Activated T-helper 2 cell treated with anti-CD3 and anti-CD28 coated beads, Interferon-gamma antibody, Interleukin-2, Interleukin-4, amounts not matched to agents 10 μg/mL and 5 μg/mL and 100 μg/mL, durations not matched to agents 14 hours and 24 hours and 36 hours (primary cell): ENCODE measurements at places on chromosomes 7 and 10. TPM values are rescaled to one million over a fixed set of nuclear protein-coding genes. Genes with fewer than 3 reads are reported as not detected.

DNA sequence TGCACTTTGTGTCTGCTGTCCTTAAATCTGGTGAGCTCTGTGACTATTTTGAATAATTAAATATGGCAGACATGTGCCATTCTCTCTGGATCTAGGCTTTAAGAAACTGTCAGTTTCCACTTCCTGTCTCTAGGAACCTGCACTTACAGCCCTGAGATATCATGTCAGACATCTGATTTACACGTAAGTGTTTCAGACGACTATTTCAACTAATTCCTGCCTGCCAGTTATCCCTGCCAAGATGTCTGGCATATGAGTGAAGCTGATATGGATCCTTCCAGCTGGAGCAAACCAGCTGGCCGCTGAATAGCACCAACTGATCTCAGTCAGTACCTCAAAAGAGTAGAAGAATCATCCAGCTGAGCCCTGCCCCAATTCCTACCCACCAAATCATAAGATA lies 362.2 kb upstream of the SMIM30 start:
- no peak for DNase-seq

DNA sequence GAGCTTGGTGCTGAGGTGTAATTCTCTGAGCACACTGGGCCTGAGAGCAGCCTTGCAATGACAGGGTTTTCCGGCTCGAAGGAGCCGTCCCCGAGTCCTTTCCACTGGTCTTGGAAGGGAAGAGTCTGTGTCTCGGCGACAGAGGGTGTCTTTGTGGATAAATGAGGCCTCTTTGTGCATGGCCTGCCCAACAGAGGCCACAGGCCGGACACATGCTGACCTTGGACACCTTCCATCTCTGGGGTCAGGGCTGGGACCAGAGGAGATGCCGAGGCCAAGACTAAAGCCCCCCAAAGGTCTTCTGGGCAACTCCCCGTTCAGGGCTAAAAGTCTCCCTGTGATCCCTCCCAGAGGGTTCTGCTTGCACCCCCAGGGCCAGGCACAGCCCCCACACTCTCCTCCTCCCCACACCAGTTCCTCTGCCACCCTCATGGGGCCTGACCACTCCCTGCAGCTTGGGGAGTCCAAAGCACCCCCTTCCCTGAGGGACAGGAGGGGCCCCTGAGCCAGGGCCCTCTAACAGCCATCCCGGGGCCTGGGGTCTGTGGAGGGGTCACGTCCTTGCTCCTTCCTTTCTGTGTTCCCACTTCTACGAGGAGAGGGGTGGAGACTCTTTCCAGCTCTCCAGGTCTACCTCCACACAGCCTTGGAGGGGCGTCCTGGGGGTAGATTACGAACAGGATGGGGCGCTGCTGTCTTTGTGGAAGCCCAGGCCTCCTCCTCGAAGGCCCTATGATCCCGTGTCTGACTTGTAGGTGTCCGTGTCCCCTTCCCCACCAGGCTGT lies 130.6 kb upstream of the FAM20C start:
- no peak for DNase-seq

DNA sequence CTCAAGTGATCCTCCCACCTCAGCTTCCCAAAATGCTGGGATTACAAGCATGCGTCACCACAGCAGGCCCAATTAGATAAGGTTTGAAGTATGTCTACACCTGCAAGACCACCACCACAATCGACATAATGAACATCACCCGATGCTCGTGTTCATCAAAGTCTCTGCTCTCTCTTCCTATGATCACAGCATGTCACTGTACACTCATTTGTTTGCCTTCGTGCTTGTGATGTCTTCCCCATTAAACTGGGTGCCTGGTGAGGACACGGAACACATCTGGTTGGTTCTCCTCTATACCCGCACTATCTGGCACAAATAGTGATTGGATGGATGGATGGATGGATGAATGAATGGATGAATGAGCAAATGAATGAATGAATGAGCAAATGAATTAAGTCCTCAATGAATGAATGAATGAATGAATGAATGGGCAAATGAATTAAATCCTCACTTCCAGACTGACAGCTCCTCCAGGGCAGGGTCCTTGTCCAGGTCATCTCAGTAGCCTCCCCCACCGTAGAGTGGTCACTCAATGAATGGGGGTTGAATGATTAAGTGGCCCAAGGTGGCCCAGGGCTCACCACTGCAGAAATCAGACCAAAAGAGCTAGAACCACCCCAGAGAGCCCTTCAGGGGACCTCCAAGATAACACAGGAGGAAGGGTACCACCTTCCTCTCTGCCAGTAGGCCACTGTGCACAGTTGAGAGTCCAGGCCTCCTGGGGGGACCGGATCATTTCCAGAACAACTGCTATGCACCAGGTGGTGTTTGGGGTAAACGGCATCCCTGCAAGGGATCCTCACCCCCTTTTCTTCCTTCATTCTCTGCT lies 101.9 kb upstream of the TNRC18 start:
- DNase-seq, result no peak

DNA sequence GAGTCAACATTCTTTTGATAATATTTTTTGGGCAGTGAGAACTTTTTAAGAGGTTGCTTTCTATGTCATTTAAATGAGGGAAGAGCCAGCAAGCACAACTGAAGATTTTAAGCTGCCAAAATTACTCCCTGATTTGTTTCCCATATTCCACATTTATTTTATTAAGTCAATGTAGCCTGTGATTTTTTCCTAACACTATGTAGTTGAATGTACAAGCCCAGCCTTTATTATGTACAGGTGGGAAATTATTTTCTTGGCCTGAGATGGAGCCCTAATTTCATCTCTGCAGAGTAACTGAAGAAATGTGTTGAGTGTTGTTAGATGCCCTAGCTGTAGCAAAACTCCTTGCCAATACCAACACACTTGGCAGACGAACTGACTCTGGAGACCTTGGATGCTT lies 83.1 kb upstream of the MINDY3 start:
- no peak for DNase-seq

DNA sequence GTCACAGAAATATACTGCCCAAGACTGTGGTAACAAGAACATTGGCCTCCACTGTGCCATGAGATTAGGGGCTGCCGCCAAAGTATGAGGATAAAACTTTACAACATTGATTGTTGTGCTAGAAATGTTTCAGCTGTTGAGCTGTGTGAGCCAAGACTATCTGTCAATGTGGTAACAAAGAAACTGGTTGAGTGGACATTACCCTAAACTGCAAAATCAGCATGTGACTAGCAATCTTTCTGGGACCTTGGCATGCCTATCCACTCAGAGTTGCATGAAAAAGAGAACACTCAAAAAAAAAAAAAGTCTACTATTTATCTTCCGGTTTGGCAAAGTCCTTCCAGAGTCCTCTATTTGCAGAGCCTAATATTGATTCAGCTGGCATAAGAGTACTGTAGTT lies 605.6 kb upstream of the CNTNAP2 start:
- no peak for DNase-seq

GRCh38 chr10:90805206-90805605 lies 52.6 kb downstream of the HTR7 start:
- no peak for DNase-seq

DNA sequence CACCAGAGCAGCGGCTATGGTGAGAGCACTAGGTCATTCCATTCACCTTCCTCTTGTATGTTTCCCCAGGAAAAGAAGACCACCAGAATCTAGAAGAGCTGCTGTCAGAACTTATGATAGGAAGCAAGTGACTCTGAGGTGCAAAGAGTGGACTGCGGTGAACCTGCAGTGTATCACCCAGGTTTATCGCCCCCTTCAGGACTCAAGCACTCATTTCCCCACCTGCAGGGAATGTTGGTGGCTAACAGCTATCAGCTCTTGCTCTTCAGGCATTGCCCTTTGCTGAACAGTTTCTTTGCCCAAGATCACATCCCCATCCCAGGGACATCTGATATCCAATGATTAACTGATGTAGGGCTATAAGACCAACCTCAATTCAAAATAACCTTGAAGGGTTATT lies 66.3 kb upstream of the IL6 start:
- DNase-seq, result no peak

DNA sequence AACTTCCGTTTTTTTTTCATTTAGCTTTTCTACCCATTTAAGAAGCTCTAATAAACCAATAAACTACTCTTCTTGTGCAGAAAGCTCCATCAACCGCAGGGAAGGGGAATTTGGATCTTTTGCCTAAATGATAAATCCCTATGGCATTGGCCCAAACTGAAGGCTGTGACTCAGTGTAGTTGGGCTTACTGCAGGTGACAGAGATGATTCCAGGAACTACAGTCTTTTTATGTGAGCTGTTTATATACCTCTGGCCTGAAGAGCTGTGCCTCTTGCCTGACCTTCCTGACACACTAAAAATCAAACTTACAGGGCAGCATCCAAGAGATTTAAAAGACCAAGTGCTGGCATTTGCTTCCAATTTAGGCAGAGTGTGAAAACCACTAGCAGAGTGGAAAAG lies 25.2 kb downstream of the ABCB1 start:
- DNase-seq, result no peak

DNA sequence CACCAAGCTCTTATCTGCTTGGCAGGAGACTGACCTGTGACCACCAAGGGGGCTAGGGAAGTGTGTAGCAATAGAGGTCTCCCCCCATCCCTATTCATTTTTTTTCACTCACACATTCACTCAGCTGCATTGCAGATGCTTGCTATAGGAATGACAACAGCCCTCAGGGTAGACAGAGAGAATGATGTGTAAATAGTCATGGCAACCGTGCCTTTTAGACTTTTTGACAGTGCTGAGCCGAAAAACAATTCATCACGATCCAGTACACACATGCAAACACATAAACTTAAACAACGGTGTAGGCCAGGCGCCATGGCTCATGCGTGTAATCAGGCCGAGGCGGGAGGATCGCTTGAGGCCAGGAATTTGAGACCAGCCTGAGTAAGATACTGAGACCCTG lies 7.6 kb upstream of the ELN start:
- DNase-seq, result no peak

- DNase-seq, result peak; percentile 37
Observed at GRCh38 chr10:96395931-96396877, 37.4 kb upstream of the OPALIN start.

GRCh38 chr10:43409385-43410109 lies 561 bp upstream of the HNRNPF start:
- DNase-seq, result peak; percentile 72

GRCh38 chr10:118035354-118036005 lies 11.3 kb downstream of the RAB11FIP2 start:
- DNase-seq, result no peak

- no peak for DNase-seq
Observed at GRCh38 chr7:92714280-92714679, 122.1 kb downstream of the CDK6 start.

DNA sequence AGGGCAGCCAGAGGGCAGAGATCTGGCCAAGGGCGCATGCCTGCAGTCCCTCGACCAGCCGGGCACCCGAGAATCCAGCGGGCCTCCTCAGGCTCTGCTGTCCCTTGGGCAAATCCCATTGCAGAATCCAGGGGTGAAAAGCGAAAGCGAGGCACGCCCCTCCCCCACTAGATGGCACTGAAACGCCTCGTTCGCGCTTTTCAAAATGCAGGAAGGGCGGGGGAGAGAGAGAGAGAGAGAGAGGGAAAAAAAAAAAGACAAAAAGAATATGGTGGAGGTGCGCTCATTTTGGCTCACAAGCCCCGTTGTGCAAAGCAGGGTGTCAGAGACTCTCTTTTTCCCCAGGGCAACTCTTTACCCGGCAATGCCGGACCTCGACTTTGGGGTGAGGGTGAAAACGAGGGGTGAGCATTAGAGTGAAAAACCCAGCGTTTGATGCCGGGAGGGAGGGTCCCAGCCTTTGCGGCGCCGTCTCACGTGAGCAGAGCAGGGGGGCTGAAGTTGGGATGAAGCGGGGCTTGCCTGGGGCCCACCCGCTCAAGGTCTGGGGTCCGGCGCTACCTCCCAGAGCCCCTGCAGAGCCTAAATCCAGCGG lies 2.5 kb upstream of the TMEM178B start:
- peak; percentile 35 for DNase-seq

- DNase-seq, result no peak
Observed at GRCh38 chr7:77771901-77772300, 26.3 kb downstream of the TMEM60 start.

- DNase-seq, result no peak
Observed at GRCh38 chr7:35430547-35431153, 176.8 kb upstream of the TBX20 start.

GRCh38 chr10:31359979-31360378 lies 41.0 kb downstream of the ZEB1 start:
- no peak for DNase-seq

GRCh38 chr7:74252893-74253292 lies 1.3 kb downstream of the RFC2 start:
- DNase-seq, result no peak

- DNase-seq, result no peak
Observed at GRCh38 chr10:119806334-119807130, 66.1 kb downstream of the MCMBP start.

DNA sequence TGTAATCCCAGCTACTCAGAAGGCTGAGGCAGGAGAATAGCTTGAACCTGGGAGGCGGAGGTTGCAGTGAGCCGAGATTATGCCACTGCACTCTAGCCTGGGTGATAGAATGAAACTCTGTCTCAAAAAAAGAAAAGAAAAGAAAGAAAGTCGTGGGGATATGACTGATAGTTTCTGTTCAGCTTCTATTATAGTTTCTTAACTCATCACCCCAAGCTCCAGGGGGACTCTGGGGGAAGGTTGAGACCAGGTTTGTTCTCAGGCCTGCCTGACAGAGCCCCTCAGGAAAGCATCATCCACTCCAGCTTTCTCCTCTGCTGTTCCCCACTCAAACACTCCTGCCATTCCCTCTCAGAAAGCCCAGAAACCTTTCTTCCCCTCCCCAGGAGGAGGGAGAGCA lies 542.4 kb upstream of the GALNT17 start:
- no peak for DNase-seq

The CDH23 gene
- 0.44 and 0.55 TPM in 2 replicates for total RNA-seq

The FGL2 gene
- total RNA-seq, result 1.1 and 1.2 TPM in 2 replicates

The GIMAP7 gene
- 22.6 and 24.1 TPM in 2 replicates for total RNA-seq

The TBX20 gene
- total RNA-seq, result 0.11 and 0.39 TPM in 2 replicates

The OPTN gene
- 49.0 and 53.2 TPM in 2 replicates for total RNA-seq
